NB4 (cell line): ENCODE measurements at places on chromosomes 5 and 9.

- peak; percentile 43 for DNase-seq
Observed at GRCh38 chr5:150624334-150625163, 15.9 kb upstream of the SYNPO start.

DNA sequence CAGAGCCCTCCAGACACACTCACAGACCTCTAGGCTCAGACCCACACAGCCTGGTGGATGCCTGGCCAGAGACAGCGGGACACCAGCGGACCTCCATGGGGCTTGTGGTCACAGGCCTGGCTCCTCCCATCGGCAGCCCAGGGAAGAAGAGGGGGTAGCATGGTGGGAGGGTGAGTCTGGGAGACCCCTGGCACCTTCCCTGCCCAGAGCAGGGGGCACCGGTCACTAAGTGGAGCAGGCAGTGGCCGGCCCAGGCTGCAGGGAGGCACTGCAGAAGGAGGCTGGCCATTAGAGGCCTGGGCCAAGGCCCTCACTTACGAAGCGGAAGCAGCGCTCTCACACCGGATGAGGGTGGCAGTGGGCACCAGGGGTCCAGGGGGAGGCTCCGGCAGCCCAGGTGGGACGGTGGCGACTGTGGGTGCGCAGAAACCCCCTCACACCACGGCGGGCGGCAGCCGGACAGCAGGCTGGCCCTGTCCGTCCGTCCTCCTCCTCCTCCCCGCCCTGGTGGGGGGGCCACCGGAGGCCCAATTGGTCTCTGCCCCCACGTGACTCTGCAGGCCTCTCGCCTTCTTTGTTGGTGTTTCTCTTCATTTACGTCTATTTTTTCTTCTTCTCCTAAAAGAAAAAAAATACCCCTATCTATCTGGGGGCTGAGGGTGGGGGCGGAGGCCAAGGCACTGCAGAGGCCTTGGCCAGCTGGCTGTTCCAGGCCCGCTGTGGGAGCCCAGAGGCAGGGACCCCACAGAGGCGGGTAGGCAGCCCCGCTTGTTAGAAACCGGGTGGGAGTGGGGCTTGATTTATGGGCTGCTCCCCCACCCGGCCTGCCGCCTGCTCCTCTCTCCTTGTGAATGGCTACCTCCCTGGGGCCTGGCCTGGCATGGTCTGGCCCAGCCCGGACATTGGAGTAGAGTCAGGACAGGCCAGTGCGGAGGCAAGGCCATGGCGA lies at the start of gene NR5A1:
Gene NR5A1, minus strand, starts transcription at position 469 of the 949 bp plus-strand sequence. CDS start 4,004 bp downstream, outside the sequence.
- DNase-seq: no peak

DNA sequence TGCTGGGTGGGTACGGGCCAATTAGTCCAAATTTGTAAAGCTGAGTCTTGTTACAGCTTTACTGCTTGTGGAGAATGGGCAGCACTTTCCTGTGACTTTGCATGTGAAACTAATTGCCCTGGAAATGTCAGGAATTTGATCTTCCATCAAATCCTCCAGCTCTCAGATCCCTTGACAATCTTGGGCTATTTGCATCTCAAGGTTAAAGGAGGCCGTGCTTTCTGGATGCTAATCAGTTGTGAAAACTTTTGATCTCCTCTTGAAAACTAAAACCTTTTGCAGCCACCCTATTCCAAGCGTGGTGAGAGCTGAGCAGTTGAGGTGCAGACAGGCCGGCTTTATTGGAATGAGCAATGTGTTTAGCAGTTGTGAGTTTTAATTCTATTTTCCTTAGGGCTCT lies 68.0 kb upstream of the CLINT1 start:
- DNase-seq: no peak

- peak; percentile 27 for DNase-seq
Observed at GRCh38 chr9:122332083-122332482, 38.7 kb upstream of the PTGS1 start.

DNA sequence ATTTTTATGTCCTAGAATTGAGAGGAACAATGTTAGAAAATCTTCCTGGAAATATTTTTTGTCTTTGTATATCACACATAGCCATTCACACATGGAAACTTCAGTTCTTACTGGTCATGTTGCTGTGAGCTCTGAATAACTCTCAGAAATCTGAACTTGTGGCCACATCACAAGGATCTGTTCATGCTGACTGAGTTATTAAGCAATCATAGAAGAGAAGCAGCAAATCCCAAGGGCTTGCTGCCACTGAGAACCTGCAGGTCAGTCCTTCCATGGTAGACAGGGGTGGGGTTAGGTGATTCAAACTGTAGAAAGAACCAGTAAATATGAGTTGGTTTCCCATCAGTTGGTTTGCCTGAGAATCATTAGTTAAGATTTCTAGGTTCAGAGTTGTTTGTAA lies 27.6 kb downstream of the SGCD start:
- peak; percentile 2 for DNase-seq

GRCh38 chr5:59090323-59090722 lies 507.4 kb downstream of the RAB3C start:
- no peak for DNase-seq

DNA sequence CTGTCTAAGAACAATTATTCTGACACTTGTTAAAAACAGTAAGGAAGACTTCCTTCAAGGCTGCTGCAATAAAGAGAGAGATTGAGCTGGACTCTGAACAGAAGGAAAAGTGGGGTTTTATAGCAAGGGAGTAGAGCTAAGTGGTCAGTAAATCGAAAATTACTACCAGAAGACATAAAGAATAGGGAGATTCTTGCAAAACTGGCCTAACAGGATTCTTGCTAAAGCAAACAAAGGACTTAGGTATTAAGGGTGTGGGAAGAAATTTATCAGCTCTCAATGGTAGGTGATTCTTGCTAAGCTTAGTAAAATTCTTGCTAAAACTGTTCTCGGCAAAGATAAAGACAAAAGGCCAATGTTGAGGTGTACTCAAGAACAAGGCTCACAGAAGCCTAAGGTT lies 300.5 kb downstream of the SLCO4C1 start:
- no peak for DNase-seq

GRCh38 chr9:83473488-83473971 lies 64.7 kb downstream of the FRMD3 start:
- DNase-seq: no peak

DNA sequence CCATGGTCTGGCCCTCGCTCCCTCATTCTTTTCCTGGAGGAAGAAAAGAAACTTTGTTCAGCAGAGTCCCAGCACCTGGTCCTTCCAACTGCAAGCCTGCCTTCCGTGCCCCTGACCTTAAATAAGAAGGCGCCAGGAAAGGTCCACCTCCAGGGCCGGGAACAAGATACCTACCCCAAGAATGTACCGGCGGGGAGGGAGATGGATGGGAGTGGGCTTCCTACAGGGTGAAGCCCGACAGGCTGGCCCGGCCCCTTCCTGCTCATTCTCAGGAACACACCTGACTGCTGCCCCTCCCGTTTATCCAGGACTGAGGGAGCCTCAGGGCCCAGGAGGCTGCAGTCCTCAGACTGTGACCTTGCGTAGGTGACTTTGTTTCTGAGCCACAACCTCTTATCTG lies 27.3 kb upstream of the GFPT2 start:
- DNase-seq: no peak

DNA sequence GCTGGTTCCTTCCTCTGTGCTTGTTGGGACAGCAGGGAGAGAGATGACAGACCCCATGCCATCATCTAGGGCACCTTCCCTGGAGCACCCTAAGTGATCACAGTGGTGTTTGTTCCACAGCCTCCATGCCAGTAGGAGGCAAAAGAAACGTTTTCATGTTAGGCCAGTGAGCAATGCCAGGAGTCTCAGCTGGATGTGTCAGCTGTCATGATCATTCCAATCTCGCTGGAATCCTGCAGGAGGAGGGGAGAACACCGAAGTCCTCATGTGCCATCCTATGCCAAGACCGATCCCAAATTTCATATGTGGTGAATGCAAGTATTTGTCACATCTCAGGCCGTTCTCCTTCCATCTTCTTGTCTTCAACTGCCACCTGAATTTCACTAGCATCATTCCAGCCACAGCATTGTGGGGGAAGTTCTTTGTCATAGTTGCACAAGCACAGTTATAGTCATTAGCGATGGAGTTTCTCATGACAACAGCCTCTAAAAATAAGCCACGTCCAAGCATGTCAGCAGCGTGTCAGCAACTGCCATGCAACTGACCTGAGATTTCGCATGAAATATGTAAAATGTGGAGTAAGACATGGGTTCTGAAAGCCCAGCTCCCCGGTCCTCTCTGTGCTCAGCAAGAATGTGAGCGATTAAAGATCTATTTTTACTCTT lies 97.2 kb upstream of the DNAH5 start:
- peak; percentile 22 for DNase-seq

DNA sequence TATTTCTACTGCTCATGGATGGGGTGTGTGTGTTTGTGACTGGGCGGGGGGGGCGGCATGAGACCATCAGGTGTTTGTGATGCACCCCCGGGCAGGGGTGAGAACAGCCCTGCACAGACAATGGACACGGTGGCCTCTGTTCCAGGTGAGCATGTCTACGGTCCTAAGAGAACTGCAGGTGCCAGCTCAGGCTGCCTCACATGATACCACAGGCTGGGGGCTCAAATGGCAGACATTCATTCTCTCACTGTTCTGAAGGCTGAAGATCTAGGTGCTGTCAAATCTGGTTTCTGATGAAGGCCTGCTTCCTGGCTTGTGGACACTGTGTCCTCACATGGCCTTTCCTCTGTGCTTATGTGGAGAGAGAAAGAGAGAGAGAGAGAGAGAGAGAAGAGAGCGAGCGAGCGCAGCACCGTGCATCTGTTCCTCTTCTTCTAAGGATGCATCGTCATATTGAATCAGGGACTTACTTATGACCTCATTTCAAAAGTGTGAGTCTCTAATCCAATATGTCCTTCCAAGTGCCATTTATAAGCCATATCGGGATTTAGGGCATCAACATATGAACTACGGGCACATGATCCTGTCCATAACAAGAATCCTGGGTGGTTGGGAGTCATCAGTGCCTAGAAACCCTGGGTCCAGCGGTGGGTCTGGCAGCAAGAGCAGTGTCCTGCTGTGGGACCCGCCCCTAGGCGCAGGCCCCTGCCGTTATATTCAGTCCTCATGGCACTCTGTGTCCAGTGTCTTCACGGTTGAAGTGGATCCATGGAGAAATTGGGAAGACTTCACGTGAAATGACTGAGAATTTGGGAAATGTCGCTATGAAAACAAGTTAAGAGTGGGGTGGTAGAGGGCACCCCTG lies 42.5 kb downstream of the NXNL2 start:
- no peak for DNase-seq

DNA sequence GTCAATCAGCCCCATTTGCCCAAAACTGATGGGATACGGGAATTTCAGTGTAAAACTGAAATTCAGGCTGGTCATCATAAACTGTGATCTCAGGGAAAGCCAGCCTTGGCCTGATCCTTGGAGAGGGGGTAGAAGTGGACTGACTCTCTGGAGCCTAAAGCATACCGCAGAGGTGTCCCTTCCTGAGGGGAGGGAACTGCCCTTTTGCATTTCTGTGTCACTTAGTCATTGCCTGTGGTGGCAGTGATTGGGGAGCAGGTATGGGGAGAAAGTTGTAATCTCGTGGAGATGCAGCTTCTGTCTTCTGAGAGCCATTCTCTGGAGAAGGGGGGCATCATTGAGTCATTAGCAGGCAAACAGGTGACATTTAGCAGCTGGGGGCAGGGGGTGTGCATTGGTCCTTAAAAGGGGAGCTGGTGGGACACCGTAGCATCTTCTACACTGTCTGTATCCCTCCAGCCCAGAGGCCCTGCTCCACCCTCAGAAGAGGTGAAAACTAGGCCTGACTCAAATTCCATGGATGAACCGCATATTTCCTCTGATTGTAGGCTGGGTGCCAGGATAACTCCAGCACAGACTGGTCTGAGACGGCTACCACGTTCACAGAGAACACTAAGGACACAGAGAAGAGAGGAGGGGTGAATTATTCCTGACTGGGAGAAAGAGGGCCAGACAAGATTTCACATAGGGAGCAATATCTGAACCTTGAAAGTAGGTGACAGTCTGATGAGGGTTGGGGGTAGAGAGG lies 143.3 kb downstream of the SEC61B start:
- no peak for DNase-seq

GRCh38 chr5:141811287-141812155 lies 66.7 kb downstream of the PCDH1 start:
- peak; percentile 23 for DNase-seq

DNA sequence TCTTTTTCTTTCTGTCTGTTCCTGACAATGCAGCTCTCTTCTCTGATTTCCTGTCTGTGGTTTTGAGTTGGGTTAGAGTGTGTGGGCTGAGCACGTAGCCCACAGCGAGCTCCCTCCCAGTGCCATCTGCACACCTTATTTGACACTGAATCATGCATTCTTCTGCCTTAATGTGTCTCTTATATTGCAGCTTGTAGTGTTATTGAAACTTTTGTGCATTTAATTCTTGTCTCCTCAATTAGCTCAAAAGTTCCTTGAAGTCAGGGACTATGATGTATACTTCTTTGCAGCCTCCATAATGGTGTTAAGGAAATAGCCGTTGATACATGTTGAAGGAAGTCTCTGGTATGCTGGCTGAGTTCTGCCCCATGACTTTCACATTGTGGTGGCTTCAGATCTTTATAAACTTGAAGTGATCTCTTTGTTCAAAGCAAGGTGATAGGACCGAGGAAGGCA lies 576.2 kb upstream of the CLINT1 start:
- peak; percentile 83 for DNase-seq

GRCh38 chr5:59999056-59999455 lies 105.5 kb upstream of the PDE4D start:
- DNase-seq: no peak

DNA sequence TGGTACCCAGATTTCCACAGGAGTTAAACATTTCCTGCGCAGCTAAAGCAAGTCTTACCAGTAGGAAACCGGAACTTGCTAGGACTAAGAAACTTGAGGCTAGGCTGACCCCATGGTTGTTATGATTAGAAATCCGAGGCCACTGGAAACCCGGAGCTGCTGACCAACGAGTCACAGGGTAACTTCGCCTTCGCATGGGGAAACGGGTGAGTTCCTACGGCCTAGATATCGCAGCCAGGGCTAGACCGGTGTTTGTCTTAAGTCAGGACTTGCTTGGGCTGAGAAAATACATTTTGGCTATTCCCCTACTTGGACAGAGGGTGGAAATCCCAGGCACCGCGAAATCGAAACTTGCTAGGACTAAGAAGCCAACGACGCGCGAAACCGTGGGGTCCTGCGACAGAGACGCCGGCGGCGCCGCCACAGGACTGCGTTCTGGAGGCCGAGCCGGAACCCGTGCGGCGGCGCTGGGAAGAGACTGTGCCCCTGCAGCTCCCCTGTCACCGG lies 1.6 kb upstream of the ANXA2R start:
- DNase-seq: peak; percentile 84

DNA sequence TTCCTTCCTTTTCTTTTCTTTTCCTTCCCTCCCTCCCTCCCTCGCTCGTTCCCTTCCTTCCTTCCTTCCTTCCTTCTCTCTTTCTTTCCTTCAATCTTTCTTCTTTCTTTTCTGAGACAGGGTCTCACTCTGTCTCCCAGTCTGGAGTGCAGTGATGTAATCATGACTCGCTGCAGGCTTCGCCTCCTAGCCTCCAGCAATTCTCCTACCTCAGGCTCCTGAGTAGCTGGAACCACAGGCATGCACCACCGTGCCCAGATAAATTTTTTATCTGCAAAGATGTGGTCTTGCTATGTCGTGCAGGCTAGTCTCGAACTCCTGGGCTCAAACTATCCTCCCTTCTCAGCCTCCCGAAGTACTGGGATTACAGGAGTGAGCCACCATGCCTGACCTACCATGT lies 81.4 kb downstream of the SPATA31C2 start:
- DNase-seq: no peak
